ENCODE measurements at places on chromosomes 2 and 18.

GRCh38 chr2:158414538-158414937 is 42.0 kb downstream of the CCDC148 start:
- DNase-seq = no peak

GRCh38 chr2:10520154-10520553 is 72.0 kb upstream of the ODC1 start:
- DNase-seq = no peak

DNA sequence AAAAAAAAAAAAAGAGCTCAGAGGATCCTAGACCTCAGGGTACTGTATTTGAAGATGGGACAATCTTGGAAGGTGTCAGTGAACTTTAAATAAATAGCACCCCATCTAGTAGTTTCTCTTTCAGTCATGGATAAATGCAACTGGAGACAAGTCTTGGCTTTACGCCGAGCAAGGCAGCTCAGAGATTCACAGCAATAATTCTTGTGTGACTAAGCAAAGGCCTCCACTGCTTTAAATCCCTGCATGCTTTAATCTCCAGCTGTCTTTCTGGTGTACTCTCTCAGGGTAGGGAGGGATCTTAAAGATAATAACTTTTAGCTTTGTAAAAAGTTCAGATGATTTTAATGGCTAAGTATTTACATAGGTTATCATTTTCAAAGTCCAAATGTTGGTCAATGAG is 36.3 kb downstream of the NRXN1 start:
- DNase-seq = no peak

DNA sequence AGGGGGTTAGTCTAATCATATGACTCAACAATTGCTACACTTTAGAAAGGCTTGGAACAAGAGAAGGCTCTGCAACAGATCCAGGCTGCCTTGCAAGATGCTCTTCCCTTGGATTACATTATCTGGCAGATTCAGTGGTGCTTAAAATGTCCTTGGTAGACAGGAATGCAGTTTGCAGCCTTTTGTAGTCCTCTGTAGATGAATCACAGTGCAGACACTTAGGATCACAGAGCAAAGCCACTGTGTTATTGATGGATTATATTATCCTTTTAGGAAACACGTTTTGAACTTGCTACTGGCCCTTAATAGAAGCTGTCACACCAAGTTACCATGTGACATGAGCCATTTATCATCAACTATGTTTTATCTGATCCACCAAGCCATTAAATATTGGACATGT is 152.2 kb downstream of the CBLN2 start:
- DNase-seq = no peak

- DNase-seq = no peak
Observed at GRCh38 chr2:233030-233429, 30.8 kb downstream of the SH3YL1 start.

DNA sequence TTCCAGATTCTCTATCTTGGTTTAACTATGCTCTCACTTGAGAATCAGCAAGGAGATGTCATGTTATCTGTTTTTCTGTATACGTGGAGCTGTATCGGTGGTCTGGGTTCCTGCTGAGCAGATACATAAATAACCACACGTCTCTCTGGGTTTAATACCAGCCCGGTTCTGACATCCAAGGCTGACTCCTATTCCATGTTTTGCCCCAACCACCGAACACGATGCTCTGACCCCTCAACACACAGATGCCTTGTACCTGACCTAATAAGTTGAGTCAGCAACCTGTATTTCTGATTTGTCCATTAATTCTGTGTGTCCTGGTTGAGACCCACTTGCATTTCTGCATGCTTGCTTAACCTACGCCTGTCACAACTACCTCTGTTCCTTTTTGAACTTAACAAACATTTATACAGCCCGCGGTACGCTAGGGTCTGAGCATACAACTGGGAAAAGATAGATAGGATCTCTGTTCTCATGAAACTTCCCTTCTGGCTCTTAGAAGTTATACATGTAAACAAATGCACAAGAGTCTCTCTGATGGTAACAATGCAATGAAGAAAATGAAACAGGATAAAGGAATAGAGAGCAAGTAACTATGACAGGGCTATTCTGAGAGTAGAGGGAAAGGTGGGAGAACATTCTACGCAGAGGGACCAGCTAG is 480.4 kb downstream of the PARD3B start:
- no peak for DNase-seq
